Naive B cell (primary cell): ENCODE measurements at places on chromosomes 1 and 21.

DNA sequence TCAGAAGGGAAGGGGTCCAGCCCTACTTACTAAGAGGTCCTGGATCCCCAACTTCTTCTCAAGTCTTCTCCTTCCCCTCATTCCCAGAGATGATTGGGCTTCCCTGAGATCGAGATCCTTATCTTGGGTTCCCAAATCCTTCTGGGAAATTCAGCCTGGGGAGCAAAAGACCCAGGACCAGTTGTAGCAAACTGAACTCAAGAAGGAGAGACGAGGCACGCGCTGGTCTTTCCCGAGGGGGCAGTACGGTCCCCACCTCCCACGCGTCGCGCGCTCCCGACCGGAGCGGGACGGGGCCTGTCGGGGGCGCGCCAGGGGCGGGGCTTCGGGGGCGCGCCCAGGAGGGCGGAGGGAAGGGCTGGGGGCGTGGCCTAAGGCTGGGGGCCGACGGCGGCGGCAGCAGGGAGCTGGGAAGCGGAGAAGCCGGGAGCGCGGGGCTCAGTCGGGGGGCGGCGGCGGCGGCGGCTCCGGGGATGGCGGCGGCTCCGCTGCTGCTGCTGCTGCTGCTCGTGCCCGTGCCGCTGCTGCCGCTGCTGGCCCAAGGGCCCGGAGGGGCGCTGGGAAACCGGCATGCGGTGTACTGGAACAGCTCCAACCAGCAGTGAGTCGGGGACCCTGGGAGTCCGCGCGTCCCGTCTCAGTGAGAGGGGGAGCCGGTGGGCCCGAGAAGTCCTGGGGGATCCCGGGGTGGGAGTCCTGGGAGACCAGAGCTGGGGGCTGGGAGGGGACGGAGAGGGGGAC lies at the start of gene EFNA3:
TSS of gene EFNA3 (plus strand) at position 369 of the 741 bp plus-strand sequence. CDS start at position 474, 105 bp downstream.
- peak within 1 kb of the TSS; percentile 96 for H3K4me3 ChIP-seq
- H3K4me1 ChIP-seq = peaks cover 45% of the 10 kb centered on the region
- DNase-seq = peak; percentile 50
- H3K27ac ChIP-seq = peak within 1 kb of the TSS; percentile 59
- H3K36me3 ChIP-seq = peaks cover 8% of the 10 kb centered on the region

- no peak overlapping the region for H3K27ac ChIP-seq
- H3K36me3 ChIP-seq = no peaks in the 10 kb centered on the region
- no peaks in the 10 kb centered on the region for H3K27me3 ChIP-seq
- no peak overlapping the region for H3K4me3 ChIP-seq
- DNase-seq = no peak
Observed at GRCh38 chr1:239843541-239843940, 248.1 kb upstream of the FMN2 start.

- H3K4me3 ChIP-seq = no peak overlapping the region
- no peaks in the 10 kb centered on the region for H3K27me3 ChIP-seq
- peaks cover 57% of the 10 kb centered on the region for H3K4me1 ChIP-seq
- peaks cover 17% of the 10 kb centered on the region for H3K36me3 ChIP-seq
- no peak for DNase-seq
- peak overlapping the region; percentile 66 for H3K27ac ChIP-seq
Observed at GRCh38 chr1:228092342-228093049, 10.0 kb downstream of the ARF1 start.

DNA sequence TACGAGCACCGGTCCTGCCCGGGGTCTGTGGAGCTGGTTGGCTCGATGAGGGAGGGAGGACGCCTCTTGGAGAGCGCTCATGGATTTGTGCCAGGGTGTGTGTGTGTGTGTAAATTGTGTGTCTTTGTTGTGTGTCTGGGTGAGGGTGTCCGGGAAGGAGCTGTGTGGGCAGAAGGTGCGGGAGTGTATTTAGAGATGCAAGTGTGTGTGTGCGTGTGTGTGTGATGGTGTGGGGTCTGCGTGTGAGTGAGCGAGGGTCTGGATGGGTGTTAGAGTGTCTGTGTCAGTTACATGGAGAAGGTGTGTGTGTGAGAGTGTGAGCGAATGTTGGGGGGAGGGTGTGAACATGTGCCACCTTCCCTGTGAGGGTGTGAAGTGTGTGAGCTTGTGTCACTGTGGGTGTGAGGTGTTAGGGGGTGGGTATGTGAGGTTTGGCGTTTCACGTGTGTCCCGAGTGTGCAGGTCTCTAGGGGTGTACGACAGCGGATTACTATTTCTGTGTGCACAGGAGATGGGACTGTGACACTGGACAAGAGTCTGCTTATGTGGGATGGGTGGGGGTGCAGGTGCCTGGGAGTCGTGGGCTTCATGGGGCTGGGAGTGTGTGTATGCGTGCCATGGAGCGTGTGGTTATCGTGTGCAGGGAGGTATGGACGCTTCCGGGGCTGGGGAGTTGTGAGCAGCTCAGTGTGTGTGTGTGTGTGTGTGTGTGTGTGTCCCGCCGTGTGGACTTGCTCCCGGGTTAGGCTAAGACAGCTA lies 880 bp downstream of the IGSF21 start:
- peaks cover 12% of the 10 kb centered on the region for H3K4me1 ChIP-seq
- H3K27me3 ChIP-seq = peaks cover 56% of the 10 kb centered on the region
- no peak overlapping the region for H3K27ac ChIP-seq
- no peak for DNase-seq

DNA sequence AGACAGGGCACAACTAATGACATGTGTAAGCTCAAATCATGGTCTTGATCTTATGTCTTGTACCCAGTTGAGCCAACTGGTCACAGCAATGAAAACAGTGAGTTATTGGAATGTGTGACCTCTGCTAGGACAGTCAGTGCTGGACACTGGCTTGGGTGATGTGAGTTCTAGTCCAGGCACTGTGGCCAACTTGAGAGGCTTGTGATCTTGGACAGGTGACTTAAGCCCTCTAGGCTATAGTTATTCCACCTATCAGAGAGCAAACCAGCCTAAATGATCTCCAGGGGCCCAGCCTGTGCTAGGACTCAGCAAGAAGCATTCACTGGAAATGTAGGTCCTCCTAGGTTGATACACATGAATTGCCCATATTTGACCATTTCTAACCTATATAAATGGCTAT lies 1.1 kb downstream of the KCNE2 start:
- no peaks in the 10 kb centered on the region for H3K36me3 ChIP-seq
- H3K4me3 ChIP-seq = no peak overlapping the region
- no peak overlapping the region for H3K27ac ChIP-seq
- H3K4me1 ChIP-seq = peaks cover 4% of the 10 kb centered on the region

DNA sequence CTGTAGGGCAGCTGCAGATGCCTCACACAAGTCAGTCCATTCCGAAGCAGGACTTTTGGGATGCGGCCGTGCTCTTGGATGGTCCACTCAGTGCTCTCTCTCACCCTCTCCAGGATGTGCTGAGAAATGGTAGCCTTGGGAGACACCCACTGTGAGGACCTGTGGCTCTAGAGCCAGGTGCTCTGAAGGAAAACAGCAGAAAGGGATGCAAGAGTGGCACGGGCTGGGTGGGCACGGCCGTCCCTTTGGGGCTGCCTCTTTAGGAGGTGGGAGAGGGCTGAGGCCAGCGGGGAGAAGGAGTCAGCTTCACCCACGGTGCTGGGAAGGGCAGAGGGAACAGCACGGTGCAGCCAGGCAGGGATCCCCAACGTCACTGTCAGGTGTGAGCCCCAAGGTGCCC lies 106.1 kb downstream of the RIPK4 start:
- no peaks in the 10 kb centered on the region for H3K36me3 ChIP-seq
- no peak overlapping the region for H3K4me3 ChIP-seq
- no peaks in the 10 kb centered on the region for H3K4me1 ChIP-seq
- H3K27ac ChIP-seq = no peak overlapping the region
- DNase-seq = no peak

GRCh38 chr1:167628741-167629515 lies 1.1 kb upstream of the RCSD1 start:
- H3K36me3 ChIP-seq = peaks cover 20% of the 10 kb centered on the region
- H3K27ac ChIP-seq = peak overlapping the region; percentile 95
- peaks cover 83% of the 10 kb centered on the region for H3K4me1 ChIP-seq
- no peaks in the 10 kb centered on the region for H3K27me3 ChIP-seq
- no peak for DNase-seq

DNA sequence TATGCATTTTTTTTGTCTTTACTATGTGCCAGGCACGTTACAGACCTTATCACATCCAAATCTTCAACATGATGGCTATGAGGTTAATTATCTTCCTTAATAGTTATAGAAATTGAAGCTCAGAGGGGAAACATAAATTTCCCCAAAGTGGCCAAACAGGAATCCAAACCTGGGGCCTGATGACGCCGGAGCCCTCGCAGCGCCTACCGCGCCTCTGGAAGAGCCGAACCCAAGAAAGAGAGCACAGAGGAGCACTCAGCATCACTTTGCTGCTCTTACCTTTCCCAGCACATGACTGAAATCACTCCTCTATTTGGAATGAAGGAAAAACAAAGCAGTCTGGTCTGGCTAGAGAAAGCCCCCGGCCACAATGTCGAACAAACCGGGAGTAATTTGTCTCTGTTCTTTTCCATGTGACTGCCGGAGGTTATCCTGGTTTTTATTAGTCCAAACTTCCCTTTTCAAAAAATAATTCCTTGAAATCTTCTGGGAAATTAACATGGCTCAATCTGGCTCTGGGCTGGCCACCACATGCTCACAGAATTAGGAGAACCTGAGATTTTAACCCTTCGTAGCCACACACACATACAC lies 195.5 kb downstream of the ADSS2 start:
- peaks cover 46% of the 10 kb centered on the region for H3K4me1 ChIP-seq
- no peaks in the 10 kb centered on the region for H3K27me3 ChIP-seq
- DNase-seq = no peak
- H3K4me3 ChIP-seq = no peak overlapping the region

DNA sequence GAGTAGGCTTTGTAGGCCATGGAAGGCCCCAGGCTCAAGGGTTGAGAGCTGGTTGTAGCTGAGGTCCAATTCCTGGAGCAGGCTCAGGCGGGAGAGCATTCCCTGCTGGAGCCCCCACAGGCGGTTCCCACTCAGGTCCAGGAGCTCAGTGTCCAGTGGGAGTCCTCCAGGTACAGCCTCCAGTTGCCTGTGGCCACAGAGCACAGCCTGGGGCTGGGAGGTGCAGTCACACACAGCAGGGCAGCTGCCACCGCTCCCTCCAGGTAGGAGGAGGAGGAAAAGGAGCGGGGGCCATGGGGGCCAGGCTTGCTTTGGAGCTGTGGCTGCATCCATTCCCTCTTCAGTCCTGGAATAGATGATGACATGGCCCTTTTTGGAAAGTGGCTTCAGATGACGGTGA lies 2.8 kb downstream of the LINGO4 start:
- no peak overlapping the region for H3K27ac ChIP-seq
- H3K4me1 ChIP-seq = peaks cover 19% of the 10 kb centered on the region
- no peak for DNase-seq
- H3K27me3 ChIP-seq = peaks cover 40% of the 10 kb centered on the region
- no peak overlapping the region for H3K4me3 ChIP-seq

DNA sequence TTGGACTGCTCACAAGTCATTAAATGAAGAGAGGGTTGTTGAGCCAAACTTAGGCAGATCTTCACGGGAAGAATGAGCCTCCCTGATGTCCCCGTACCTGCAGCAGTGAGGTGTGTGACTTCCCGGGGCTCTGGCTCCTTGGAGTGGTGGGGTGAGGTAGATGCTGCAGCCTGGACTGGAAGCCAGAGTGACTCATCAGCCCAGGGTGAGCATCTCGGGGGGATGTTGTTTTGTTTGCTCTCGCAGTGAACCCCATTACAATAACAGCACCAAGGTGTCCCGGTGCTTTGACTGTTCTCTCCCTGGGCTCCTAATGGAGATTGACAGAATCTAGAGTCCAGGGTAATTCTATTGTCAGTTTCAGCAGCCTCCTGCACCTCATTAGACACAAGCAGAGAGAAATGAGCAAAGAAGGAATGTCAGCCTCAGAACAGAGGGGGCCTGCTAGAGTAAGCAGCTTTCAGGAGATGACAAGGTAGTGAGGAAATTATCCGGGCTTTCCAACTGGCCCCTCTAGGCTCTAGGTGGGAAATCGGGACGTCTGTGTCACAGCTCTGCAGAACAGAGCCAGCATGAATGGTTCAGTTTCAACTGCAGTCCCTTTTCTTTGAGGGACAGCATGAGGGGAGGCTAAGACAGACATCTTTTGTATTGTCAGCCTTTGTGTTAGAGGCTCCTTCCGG lies 36.0 kb upstream of the LRRN2 start:
- H3K4me3 ChIP-seq = no peak overlapping the region
- no peaks in the 10 kb centered on the region for H3K4me1 ChIP-seq
- H3K27ac ChIP-seq = no peak overlapping the region
- no peaks in the 10 kb centered on the region for H3K36me3 ChIP-seq
- H3K27me3 ChIP-seq = peaks cover 10% of the 10 kb centered on the region

DNA sequence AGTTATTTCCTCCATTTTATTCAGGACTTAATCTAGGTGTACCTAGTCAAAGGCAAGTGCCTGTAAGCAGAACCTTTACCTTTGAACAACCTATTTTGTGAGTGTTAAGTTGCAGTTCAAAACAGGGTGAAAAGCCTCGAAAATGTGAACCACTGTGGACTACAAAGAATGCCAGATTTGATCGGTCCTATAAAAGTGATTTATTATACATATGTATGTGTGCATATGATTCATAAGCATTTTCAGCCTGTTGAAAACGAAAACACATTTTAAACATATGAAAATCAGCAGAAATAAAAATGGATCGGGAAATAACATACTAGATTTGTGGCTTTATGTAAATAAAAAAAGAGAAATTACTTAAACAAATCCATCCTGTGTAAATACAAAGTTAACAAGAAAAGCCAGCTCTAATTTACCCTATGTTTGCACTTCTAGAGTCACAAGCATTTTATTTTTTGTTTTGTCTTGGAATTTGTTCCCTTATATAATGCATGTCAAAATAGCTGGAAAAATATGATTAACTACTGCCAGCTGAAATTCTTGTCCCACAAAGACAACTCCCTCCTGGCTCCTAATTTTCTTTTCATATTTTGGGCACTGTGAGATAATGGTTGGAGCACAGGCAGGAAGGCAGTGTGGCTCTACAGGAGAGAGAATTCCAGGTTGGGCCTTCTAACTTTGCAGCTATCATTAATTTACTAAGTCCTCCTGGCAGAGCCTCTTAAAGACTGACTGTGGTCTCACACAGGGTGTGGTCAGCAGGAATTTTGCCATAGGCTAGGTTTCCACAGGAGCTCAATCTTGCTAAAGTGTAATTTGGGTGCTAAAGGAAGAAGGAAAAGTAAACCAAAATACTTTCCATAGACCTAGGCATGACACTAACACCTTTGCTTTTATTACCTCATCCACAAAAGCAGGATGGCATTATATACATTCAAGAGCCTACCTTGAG lies 70.2 kb upstream of the CDC42BPA start:
- no peaks in the 10 kb centered on the region for H3K36me3 ChIP-seq
- H3K27ac ChIP-seq = no peak overlapping the region
- H3K4me1 ChIP-seq = no peaks in the 10 kb centered on the region
- no peak for DNase-seq

DNA sequence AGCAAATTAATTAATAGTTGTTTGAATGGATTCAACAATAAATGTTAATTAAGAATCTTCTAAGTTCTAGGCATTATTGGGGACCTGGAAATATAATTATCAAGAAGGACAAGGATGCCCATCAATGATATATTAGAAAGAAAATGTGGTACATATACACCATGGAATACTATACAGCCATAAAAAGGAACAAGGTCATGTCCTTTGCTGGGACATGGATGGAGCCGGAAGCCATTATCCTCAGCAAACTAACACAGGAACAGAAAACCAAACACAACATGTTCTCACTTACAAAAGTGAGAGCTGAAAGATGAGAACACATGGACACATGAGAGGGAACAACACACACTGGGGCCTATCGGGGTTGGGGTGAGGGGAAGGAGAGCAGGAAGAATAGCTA lies 141.4 kb upstream of the JUN start:
- no peak overlapping the region for H3K27ac ChIP-seq
- no peak for DNase-seq
- no peak overlapping the region for H3K4me3 ChIP-seq
- no peaks in the 10 kb centered on the region for H3K36me3 ChIP-seq
- H3K4me1 ChIP-seq = peaks cover 17% of the 10 kb centered on the region
- no peaks in the 10 kb centered on the region for H3K27me3 ChIP-seq
